Posterior vena cava (tissue), 2 donors: ENCODE measurements at places on chromosomes 5 and 9. TPM values are rescaled to one million over a fixed set of nuclear protein-coding genes. Genes with fewer than 3 reads are reported as not detected.

GRCh38 chr9:98192503-98193335 lies at the start of gene CORO2A:
CORO2A (minus strand) TSS chr9:98192637; CDS start chr9:98157660, 34,977 bp downstream.
- no peak for DNase-seq

The PCDHGB4 gene
- 5.7 TPM for total RNA-seq

The SLC46A2 gene
- 0.28 TPM for total RNA-seq

DNA sequence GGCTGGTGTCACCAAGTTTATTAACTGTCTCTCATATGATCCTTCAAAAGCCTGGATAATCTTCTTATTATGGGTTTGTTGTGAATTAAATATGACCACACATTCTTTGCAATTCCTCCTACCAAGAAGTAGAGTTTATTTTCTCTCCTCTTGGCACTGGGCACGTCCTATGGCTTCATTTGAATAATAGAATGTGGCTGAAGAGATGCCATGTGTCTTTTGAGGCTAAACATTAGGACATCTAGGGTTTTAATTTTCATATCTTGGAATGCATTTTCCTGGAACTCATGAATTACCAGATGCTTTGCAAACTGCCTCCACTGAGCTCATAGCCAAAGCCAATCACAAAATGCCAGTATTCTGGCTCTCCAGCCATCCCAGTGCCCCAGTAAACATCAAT lies 19.9 kb upstream of the SCGB3A2 start:
- DNase-seq, result no peak

- no peak for DNase-seq
Observed at GRCh38 chr5:151459680-151460324, 12.4 kb downstream of the SLC36A1 start.

- DNase-seq, result no peak
Observed at GRCh38 chr5:8756498-8757084, 789.3 kb downstream of the SEMA5A start.

- no peak for DNase-seq
Observed at GRCh38 chr5:21685522-21685921, 1167.6 kb downstream of the CDH12 start.
